ENCODE measurements at places on chromosomes 5 and 9.
A peak's percentile ranks its signal among the peaks of the same experiment; 100 is the strongest.

- DNase-seq, result no peak
Observed at GRCh38 chr9:82101475-82101874, 112.9 kb downstream of the SPATA31D1 start.

GRCh38 chr5:107809201-107810034 is 138.7 kb upstream of the EFNA5 start:
- DNase-seq, result no peak

GRCh38 chr5:58264276-58264675 is 195.6 kb downstream of the PLK2 start:
- DNase-seq, result no peak

DNA sequence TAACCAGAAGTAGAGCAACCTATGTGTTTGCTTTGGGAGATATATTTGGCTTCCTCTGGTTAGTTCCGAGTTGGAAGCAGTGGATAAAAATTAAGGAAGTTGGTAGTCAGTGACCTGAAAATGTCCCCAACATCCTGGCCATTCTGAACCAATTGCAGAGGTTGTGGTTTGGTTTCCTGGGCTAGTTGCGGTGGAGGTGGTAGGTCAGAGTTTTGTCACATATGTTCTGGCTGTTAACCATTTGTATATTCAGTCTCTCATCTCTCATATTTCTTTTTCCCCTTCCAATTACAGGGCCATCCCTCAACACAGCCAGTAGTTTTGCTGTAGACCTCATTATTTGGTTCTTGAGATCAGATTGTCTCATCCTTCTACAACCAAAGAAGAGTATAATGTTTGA is 1026.9 kb downstream of the PTPRD start:
- no peak for DNase-seq

GRCh38 chr5:140631831-140632365 is 1.1 kb downstream of the CD14 start:
- DNase-seq, result peak; percentile 19

DNA sequence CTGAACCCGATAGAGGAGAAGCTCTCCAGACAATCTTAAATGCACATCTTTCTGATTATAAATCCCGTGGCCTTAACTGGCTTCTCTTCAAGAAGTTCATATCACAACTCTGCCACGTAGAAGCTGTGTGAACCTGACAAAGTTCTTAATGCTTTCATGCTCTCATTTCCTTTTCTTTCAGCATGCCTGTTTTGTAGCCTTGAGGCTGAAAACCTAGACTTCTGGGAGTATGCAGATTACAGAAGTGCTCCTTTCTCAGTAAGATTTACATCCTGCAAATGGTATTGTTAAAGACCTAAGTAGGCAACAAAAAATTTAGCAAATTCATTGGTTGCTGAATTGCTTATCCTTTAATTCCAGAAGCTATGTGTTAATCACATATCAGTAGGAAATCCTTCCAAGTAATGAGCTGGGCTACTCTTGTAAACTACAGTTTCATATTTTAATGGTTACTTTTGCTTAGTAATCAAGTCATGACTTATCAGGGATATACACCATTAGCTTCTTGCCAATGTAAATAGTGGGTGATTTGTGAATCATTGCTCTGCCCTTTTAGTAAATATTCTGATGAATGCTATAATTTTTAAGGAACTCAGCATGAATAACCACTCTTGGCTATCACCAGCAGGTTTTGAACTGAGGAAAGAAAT is 334.7 kb downstream of the FBXL7 start:
- DNase-seq, result no peak

GRCh38 chr5:166962461-166962860 is 1329.0 kb upstream of the WWC1 start:
- DNase-seq, result no peak

GRCh38 chr5:116032991-116033390 is 719 bp downstream of the ARL14EPL start:
- DNase-seq, result no peak

GRCh38 chr5:137492331-137492730 is 6.8 kb downstream of the SPOCK1 start:
- DNase-seq, result no peak

DNA sequence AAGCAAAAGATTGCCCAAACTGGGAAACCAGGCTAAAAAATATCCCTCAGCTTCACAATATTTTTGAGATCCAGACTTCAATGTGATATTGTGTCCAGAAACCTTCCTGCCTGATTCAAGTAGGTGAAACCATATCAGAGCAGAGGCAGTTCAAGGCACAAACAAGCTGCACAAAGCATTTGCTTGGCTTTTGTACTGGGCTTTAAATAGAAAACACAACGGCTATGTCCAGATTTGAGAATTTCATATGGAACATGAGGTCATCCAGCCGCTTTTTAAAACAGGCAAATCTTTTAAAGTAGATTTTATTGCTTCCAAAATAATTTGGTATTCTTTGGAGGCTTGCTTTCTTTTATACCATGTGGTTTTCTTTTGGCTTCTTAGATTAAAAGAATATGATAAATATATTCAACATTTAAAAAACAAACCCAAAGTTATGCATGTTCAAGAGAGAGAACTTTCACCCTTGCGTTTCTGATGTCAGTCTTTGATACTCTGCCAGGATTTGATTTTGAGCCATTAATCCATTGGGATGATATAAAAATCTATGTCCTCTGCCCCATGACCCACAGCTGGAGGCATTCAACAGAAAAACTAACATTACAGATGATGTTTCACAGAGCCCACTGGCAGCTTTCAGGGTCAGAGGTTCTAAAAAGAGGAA is 29.0 kb upstream of the CCDC112 start:
- DNase-seq, result no peak

DNA sequence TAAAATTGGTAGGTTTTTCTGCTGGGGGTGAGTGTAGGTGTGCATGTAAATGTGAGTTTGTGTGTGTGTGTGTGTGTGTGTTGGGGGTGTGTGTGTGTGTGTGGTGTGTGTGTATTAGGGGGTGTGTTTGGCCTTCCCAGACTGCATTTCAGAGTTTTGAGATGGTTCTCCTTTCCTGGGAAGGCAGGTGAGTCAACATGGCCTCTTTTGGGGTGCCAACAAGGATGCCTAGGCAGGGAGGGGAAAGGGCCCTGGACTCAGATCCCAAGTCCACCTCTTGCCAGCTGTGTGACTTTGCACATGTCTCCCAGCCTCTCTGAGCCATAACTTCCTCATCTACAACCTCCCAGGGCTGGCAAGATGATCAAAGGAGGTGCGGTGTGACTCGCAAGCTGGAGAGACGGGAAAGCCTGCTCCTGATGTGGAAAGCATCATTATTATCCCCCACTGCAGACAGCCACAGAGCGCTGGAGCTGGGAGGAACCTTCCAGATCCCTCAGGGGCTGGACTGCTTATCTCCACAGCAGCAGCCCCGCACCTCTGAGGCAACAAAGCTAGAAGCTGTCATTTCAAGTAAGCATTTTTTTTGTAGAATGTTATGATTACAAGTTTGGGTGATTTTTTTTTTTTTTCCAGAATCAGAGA is 63.5 kb upstream of the TBC1D2 start:
- no peak for DNase-seq

DNA sequence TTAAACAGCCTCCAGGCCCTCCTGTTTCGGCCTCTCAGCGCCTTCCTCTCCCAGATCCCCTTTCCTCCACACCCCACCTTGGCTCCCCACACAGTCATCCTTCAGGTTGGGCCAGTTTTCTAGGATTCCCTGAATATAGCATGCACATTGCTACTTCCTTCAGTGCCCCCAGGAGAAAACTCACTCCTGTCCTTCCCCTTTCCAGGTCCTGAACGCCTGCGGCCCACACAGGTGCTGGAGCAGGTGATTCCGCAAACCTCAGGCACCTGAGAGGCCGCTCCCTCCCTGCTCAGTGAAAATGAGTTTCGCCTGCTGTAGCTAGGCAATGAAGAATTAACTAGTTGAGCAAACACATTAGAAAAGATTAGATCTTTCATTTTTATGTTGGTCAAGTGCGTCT is 185.0 kb downstream of the MED10 start:
- DNase-seq, result no peak

Measured in activated T-cell treated with anti-CD3 and anti-CD28 coated beads for 1 hour (primary cell).